ENCODE measurements at places on chromosomes 16 and 17.

DNA sequence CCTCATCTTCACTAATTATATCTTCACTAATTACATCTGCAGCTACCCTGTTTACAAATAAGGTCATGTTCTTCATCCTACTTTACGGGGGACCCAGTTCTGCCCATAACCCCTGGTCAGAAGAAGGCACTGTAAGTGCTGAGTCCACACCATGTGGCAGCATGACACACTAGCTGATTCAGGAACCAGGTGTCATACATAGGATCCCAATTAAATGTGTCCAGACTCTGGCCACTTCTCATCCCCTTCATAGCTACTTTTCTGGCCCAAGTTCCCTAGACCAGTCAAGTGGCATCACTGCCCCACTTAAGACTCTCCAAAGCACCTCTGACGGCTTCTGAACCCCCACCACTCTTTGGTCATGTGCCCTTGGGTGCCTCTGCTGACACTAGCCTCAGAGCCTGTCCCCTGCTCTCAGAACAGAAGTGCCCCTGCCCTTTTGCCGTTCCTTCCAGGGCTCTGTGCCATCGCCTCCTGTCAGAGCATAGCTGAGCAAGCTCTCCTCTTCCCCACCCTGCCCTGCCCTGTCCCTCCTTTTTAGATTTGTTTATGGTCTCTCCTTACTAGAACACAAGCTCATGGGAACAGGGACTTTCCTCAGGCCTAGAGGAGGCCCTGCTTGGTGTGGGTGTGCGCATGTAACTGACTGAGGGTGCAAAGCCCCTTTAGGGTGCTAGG is 61.1 kb downstream of the B9D1 start:
- DNase-seq, result no peak

GRCh38 chr16:80997139-80997798 is 9.4 kb downstream of the CMC2 start:
- no peak for DNase-seq

DNA sequence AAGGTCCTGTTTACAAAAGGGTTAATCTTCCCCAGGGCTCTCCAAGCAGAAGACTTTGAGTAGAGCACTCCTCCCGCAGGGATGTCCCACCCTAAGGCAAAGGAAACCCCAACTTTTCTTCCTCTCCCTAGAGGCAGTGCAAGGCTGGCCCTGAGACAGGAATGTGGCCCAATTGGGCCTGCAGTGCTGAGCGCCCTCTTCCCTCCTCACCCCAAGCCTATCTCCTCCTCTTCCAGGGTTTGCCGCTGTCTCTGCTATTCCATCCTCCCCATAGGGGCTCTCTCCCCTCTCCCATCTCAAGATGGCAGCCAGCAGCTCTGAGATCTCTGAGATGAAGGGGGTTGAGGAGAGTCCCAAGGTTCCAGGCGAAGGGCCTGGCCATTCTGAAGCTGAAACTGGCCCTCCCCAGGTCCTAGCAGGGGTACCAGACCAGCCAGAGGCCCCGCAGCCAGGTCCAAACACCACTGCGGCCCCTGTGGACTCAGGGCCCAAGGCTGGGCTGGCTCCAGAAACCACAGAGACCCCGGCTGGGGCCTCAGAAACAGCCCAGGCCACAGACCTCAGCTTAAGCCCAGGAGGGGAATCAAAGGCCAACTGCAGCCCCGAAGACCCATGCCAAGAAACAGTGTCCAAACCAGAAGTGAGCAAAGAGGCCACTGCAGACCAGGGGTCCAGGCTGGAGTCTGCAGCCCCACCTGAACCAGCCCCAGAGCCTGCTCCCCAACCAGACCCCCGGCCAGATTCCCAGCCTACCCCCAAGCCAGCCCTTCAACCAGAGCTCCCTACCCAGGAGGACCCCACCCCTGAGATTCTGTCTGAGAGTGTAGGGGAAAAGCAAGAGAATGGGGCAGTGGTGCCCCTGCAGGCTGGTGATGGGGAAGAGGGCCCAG is 1.0 kb downstream of the PRRT2 start:
- no peak for DNase-seq

- no peak for DNase-seq
These were observed 225.5 kb downstream of the LGALS9B start for GRCh38 chr17:20241855-20242254.

DNA sequence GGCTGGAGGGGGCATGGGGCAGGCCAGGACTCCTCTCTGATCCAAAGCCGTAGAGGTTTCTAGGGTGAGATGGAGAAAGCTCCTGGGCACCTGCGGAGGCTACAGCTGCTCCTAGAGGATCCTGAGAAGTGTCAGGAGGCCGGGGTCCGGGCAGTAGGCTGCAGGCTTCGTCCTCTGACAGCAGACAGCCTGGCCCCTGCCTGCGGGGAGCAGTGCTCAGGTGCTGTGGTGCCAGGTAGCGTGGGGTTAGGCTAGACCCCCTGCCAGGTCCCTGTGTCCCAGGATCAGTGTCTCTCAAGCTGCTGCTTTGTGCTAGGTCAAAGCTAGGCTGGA is 1.5 kb upstream of the MRPS34 start:
- DNase-seq, result no peak

DNA sequence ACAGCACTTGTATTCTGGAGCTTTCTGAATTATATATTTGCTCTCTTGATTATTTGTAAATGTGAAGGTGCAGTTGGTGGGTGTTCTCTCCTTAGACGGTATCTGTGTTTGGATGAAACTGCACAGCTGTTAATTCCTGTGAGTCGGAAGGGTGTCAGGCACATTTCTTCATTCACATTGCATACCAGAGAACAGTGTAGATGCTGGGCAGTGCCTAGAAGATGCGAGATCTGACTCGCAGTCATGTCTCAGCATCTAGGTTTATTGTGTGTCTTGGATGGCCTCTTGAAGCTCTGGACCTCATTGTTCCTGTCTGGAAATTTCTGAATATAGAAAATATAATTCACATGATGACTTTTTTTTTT is 61.2 kb downstream of the CLEC16A start:
- DNase-seq, result no peak

- DNase-seq, result no peak
These were observed 74.8 kb downstream of the IRX6 start for GRCh38 chr16:55398762-55399161.
